ENCODE measurements at places on chromosomes 11 and 22.

GRCh38 chr11:118610773-118611432 is 3.5 kb downstream of the PHLDB1 start:
- peak; percentile 93 for DNase-seq

DNA sequence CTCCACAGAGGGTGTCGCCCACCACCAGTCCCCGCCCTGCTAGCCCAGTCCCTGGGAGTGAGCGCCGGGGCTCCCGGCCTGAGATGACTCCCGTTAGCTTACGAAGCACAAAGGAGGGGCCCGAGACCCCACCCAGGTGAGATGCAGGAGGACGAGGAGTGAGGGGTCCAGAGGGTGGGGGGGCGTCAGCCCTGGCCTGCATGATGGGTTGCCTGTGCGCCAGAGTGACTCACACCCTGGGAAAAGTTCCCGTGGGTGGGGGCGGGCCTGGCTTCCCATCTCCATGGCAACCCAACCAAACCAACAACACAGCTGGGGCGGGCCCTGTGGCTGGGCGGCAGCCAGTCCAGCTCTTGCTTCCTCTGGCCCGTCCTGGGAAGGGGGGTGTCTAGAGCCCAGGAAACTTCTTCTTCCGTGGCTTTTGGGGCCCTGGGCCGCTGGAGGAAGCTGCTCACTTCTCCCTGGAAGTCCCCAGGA is 4.5 kb downstream of the GAS2L1 start:
- peak; percentile 85 for DNase-seq

DNA sequence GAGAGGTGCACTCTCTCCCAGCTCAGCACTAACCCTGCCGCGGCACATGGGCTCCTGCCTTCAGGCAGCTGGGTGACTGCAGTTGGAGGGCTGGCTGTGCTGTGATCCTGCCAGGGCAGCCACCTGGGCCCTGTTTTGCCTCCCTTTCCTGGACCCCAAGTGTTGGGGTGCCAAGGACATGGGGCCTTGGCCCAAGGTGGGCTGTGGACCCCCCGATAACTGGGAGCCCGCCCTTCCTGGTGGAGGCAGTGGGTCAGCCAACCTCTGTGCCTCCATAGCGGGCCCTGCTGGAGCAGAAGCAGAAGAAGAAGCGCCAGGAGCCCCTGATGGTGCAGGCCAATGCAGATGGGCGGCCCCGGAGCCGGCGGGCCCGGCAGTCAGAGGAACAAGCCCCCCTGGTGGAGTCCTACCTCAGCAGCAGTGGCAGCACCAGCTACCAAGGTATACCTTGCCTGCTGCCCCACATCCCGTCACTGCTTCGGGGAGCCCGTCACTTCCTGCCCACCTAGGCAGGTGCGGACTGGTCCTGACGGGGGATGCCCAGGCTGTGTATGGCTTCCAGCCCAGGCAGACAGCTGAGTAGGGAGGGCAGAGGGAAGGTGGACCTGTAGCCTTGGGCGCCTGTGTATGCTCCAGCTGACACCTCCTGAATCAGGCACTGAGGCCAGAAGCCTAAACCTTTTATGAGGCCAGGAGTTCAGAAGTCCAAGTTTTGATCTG is 8.9 kb downstream of the TUB start:
- DNase-seq = no peak

GRCh38 chr11:7444091-7444981 is 41.0 kb upstream of the OLFML1 start:
- no peak for DNase-seq

DNA sequence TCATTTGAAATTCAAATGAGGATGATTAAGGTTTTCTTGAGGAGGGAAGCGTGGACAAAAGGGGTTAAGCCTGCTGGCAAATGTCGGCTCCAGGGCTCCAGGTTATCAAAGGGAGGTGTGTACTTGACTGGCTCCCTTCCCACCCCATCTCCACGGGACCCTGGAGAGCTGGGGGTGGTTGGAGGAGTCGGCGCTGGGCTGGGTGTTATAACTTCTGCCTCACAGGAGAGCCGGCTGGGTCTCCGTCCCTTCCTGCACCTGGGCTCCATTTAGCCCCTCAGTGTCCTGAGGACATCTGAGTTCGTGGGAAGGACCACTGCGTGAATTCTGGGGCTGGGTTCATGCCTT is 15.6 kb downstream of the POU2F3 start:
- DNase-seq = no peak

DNA sequence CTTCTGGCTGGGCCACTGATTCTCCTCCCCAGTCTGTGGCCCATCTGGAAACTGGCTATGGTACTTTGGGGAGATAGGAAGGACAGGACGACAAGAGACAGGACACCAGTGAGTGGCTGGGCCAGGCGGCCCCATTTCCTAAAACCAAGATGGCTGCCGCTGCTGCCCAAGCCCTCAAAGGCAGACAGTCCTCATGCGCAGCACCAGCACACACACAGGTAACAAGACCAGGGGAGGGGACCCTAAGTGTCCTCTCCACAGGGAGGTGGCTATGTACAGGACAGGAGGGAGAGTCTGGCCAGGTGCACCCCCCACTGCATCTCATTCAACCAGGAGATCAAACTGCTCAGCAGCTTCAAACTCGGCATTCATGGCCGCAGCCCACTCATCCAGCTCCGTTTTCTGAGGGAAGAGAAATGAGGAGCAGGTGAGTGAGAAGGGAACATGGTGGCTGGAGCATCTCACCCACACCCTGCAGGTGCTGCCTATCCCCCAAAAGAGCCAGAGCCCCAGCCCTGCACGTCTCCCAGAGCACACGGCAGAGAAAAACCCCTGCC is 5.0 kb downstream of the CDCA5 start:
- DNase-seq = no peak

DNA sequence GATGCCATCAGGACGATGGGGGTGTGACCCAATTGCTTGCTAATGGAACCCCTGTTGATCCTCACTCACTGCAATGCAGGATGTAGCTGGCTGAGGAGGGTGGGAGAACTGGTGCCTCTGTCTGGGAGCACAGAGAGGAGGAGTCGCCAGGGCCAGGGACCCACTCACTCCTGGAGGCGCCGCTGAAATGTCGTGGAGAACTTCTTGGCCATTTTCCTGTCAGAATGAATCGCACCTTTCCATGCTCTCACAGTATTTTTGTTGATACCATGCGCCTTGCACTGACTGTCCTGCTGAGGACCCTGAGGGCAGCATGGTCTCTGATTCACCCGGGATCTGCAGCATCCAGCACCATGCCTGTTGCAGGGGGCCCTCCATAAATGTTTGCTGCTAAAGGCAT is 211.4 kb downstream of the DSCAML1 start:
- DNase-seq = no peak

DNA sequence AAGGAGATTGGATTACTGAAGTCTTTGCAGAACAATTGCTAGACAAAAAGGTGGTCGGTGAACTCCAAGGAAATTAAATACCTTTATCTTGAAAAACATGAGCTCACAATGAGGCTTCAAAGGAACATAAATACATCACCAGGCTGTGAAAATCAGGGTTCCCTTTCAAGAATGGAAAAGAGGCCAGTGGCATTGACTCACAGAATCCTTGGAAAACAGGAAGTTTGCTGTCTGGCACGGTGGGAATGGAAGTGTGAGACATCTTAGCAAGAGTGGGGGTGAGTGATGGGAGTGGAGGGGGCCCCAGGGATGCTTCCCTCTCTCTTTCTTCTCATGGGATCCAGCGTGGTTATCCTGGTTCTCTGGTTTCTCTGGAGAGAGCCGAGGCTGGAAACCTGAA is 48.9 kb upstream of the TBCEL start:
- no peak for DNase-seq

All from endothelial cell (in vitro differentiated cells).